Suppressor macrophage (primary cell): ENCODE measurements at places on chromosomes 3 and 15.

DNA sequence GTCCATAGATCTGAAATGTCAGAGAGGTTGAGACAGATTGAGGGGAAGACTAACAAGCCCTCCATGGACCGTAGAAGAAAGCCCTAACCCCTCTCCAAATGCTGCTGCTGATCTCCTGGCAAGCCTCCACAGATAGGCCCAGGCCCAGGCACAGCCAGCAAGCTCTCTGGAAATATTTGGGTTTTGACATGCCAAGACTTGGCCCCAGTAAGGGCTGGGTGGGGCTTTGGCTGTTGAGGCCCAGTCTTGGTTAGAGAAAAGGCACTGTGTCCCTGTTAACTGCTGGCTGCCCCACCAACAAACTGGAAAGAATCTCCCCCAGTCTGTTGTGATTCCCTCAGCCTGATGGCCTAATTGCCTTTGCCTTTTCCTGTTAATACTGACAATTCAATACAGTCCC is 208.8 kb upstream of the CTDSPL start:
- DNase-seq = no peak

DNA sequence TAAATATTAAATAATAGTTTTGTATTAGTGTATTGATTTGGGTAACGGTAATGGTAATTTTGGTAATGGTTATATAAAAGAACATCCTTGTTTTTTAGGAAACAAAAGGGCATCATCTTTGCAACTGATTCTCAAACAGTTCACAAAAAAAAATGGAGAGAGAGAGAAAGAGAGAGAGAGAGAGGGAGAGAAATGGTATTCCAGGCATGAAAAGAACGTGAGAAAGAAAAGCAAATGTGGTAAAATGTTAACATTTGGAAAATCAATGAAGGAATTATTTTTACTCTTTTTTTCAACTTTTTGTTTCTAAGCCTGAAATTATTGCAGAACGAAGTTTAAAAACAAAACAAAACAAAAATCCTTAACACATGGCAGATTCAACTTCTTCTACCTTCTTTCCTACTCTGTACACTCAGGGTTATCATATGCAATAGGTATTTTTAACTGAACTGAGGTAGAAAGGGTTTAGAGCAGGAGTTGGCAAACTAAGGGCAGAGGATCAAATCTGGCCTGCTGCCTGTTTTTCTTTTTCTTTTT is 2.2 kb upstream of the GLB1 start:
- no peak for DNase-seq

GRCh38 chr3:142876417-142876816 is 12.5 kb downstream of the PCOLCE2 start:
- DNase-seq = no peak

GRCh38 chr3:111589303-111590142 is 5.6 kb downstream of the ZBED2 start:
- DNase-seq = no peak

GRCh38 chr3:38086496-38086895 is 47.5 kb downstream of the DLEC1 start:
- no peak for DNase-seq

GRCh38 chr3:127167315-127168043 is 25.5 kb upstream of the PRR23E start:
- DNase-seq = no peak

GRCh38 chr3:196777836-196778235 is 38.2 kb downstream of the PAK2 start:
- no peak for DNase-seq

DNA sequence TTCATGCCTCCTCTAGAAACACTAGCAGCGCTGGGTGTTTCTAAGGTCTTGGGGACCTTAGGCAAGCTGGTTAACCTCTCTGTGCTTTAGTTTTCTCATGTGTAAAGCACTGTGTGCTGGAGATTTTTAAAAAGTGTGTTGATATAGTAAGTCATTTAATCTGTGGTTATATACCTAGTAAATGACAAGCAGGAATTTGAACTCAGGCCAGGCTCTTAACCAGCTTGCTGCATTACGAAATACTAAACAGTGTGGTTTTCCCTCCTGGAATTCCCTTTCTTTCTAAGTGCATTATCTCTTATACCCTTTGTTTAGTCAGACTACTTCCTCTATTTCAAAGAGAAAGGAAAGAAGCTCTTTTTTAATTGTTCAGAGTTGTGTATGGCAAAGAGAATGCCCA is 26.5 kb downstream of the NEO1 start:
- no peak for DNase-seq

DNA sequence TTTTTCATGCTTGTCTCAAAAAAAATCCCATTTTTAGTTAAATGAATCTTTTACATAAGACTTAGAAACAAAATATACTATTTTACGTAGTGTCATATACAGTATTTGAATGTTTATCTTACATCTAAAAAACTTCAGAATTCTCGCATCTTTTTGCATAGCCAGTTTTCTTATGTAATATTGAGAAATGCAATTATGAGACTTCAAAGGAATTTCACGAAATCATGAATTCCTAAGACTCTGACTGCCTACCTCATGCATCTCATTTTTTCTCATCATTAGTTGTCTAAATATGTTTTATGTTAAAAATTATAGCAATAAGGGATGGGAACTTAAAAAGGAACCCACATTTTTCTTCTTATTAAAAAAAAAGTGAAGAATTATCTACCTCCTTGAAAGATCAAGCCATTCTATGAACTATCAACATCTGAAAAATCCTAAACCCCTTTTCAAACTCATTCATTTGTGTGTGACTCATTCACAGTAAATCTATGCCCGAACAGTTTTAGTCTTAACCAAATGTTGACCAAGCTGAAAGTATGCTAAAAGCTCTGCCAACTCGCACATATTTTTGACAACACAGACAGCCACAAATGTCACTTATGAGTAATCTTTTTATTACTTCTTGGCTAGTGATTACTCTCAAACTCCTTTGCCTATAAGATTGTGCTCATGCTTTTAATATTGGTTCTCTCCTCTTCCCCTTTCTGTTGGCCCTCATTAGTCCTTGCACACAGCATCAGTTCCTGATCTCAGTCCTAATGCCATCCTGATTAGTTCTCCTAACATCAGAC is 115.9 kb downstream of the DCLK3 start:
- no peak for DNase-seq

DNA sequence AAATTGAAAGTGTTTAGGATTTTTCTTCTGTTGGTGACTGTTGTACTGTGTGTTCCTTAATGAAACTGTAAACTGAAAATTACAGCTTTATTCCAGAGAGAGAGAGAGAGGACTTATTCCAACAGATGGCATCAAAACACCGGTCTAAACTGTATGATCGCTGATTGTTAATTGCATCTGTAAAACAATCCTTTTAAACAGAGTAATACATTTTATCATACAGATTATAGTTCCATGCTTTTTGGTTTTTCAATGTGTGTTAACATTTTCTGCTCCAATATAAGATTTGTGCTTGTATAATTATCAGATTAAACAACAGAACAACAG is 289.7 kb upstream of the DNAJC19 start:
- DNase-seq = no peak

DNA sequence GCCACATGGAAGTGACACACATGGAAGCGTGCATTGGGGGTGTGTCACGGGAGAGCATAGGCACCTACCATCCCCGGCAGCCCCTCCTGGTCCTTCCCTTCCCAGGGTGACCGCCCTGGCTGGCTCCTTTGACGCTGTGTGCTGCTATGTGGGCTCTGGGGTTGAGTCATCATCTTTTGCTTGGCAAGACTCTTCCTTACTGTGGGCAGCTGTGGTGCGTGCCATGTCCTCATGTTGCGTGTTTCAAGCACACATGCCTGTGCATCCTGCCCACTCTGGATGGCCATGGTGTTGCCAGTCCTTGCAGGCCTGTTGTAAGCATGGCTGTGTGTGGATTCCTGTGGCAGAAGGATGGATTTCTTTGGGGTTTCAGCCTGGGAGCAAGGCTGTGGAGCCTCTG is 14.0 kb downstream of the PLXNA1 start:
- DNase-seq = no peak

DNA sequence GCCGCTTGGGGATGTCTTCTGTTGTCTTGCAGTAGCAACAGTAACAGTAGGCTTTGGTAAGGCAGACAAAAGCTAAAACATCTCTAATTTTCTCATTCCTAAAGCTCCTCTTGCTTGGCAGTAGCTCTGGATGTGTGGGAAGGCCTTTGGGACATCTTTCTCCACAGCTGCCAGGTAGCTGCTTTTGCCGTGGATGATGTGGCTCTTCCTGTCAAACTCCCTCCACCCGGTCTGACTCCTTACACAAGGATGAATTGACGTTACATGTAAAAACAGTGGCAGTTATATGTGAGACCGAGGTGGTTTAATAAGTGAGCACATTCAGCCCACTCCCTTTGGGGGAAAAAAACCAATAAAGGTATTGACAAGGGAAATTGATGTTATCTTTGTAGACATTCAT is 309.1 kb downstream of the TUSC7 start:
- DNase-seq = no peak
